ENCODE measurements at places on chromosomes 1 and 21. TPM values are rescaled to one million over a fixed set of nuclear protein-coding genes. Genes with fewer than 3 reads are reported as not detected.
A peak's percentile ranks its signal among the peaks of the same experiment; 100 is the strongest.

DNA sequence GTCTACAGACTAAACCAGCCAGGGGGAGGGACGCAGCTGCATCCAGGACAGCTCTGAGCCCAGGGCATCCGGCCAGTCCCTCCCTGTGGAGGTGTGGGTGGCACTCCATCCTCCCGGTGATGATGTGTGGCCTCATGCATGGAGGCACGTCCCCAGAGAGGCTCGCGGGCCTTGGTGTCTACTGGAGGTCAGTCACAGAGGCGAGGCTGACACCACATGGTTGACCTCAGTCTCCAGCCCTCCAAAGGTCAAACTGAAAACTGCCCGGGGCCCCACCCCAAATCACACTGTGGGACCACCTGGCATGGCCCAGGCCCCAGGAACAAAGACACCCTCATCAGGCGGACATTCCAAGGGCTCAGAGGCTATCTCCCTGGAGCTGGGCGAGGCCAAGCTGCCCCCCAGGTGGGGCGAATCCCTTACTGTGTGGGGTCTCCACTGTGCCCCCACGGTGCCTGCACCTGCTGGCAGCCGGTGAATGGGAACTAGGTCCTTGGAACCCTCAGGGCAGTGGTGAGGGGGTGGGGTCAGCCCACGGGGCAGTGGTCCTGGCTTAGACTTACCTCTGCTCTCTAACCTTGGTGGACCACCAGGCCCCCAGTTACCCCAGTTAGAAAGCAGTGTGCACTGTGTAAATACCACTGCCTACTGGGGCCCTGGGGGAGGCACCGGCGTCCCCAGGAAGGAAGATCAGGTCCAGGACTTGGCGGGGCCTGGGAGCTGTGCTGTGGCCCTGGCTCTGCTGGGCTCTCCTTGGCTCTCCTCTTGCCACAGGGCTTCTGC, 49.1 kb downstream of the TRPM2 start:
- DNase-seq = no peak

DNA sequence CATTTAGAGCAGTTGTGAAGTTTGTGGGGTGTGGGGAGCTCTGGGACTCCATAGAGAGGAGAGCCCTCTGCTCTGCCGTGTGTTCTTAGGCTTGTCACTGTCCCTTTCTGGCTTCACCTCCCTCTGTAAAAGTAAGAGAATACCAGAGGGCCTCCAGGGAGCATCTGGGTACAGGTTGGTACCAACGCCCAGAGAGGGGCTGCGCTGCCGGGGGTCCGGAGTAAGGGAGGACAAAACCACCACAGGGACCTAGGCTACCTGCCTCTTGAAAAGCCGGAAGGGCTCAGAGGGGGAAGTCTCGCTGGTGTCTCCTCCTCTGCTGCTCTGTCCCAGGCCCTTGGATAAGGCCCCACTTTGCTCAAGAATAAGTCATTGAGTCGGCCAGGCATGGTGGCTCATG, 3.1 kb upstream of the TINAGL1 start:
- no peak for DNase-seq

GRCh38 chr1:10075732-10076131, 43.0 kb downstream of the UBE4B start:
- DNase-seq = no peak

Gene PGLYRP4
- total RNA-seq = not detected

GRCh38 chr1:82597649-82598048, 796.9 kb downstream of the ADGRL2 start:
- no peak for DNase-seq

Gene ERVH48-1
- 7.6 TPM for total RNA-seq

Gene MAP3K21
- 9.5 TPM for total RNA-seq

Gene FNDC5
- 5.8 TPM for total RNA-seq

- peak; percentile 39 for DNase-seq
Measured at GRCh38 chr1:227885648-227886502, 61.9 kb downstream of the WNT9A start.

Gene ITLN2
- 1.3 TPM for total RNA-seq

DNA sequence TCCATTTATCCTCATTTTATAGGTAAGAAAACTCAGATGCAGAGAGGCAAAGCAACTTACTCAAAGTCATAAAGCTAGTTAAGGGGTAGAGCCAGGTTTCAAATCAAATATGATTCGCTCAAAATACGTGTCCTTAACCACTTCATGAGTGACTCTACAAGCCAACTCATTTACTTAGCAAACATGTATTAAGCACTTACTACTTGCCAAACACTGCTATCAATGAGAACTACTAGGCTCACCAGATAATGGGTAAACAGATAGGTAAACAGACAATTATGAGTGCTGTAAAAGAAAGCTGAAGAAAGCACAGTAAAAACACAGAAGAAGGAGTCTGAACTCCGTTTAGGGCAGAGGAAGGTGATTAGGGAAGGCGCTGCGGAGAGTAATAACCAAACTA, 65.9 kb downstream of the WDR64 start:
- DNase-seq = no peak

DNA sequence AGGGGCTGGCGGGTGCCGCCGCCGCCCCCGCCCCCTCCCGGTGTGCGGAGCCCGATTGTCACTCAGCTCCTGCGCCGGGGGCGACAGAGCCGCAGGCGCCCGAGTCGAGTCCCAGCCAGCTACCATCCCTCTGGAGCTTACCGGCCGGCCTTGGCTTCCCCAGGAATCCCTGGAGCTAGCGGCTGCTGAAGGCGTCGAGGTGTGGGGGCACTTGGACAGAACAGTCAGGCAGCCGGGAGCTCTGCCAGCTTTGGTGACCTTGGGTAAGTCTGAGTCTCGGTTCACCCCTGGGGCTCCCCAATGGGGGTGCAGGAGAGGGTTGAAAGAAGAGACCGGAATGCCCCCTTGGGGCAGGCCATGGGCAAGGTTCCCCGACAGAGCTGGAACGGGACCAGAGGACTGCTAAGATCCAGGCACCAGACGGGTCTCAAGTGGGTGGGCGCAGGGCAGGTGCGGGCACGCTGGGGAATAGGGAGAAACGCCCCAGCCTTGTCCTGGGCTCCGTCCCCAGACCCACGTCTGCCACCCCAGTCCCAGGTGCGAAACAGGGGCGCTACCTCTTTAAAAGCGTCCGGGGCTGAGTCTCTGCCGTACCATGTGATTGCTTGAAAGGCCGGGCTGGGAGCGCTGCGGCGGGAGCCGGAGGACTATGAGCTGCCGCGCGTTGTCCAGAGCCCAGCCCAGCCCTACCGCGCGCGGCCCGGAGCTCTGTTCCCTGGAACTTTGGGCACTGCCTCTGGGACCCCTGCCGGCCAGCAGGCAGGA, at the start of gene ADORA1:
Gene ADORA1, plus strand, starts transcription at position 61 of the 765 bp plus-strand sequence. CDS start 1,116 bp downstream, outside the sequence.
- peak; percentile 89 for DNase-seq

DNA sequence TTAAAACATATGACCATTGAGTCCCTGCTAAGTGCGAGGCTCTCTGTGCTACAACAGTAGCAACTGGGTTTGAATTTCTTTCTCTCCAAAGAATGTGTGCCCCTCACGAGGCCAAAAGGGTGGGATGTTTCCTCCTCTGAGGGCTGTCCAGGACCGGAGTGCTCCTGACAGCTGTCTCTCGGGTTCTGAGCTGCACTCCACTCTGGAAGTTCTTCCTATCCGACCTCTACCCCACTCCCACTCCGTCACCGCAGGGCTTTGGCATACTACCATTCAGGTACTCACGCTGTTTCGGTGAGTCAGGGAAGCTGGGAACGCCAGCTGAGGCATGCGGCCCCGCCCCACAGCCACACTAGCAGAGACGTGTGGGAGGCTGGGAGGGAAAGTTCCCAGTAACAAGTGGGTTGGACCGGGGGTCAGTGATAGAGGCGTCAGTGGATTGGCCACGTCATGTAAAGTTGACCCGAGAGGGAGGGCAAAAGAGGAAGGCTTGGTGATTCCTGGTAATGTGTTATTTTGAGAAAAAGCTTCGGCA, 705 bp upstream of the SLC50A1 start:
- peak; percentile 97 for DNase-seq

DNA sequence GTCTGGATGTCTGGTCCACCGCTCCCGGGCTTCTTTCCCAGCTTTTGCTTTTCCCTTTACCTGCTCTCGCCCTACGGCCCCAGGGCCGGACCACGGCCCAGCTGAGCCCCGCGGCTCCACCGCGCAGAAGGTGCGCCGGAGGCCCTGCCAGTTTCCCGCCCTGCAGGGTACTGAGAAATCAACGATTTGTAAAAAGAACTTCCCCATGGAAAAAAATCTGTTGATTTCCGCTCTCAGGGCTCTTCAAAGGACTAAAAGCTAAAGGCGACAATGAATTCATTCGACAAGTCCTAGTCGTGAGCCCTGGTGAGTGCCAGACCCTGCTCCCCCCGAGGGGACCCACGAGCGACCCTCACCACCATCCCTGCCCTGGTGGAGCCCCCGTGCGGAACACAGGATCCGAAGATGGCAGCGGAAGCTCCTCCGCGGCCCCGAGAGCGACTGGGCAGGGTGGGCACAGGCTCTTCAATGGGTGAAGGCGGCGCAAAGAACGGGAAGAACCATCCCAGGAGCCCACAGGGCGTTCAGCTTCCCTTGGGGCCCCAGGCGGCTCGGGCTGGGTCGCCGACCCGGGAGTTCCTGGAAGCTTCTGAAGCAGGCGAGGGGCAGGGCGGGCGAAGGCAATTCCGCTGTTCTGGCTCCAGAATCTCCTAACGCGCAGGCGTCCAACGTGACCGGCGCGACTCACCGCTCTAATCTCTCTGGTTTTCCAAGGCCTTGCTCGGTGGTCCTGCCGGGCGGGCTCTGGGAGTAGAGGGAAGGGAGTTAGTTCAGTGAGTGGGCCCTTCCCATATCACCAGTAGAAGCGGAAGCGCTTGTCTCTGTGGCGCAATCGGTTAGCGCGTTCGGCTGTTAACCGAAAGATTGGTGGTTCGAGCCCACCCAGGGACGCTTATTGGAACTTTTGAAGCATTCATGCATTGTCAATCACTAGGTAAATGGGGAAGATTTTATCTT, 6.6 kb upstream of the RNU1-2 start:
- DNase-seq = peak; percentile 85

DNA sequence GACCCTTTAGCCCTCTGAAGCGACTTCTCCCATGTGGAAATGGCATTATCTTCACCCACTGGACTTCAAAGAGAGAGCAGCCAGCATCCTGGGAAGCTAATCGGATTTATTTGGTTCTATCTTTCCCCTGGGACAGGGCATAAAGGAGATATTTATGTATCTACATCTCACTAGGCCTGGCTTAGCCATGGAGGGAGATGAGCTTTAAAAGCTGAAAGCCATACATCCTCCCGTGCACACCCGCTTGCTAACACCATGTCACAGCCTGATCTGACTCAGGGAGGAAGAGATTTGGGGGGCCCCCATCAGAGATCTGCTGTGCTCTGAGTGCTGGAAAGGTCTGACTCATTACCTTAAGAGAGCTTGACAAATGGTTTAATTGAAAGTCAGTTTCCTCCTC, 155.9 kb downstream of the PLXNA2 start:
- no peak for DNase-seq

Gene ITLN1
- 9.0 TPM for total RNA-seq

- DNase-seq = no peak
Measured at GRCh38 chr1:116769561-116769977, 15.3 kb downstream of the CD2 start.

GRCh38 chr1:163820766-163821165, 499.0 kb downstream of the NUF2 start:
- no peak for DNase-seq

GRCh38 chr1:203672346-203672745, 45.7 kb downstream of the ATP2B4 start:
- peak; percentile 79 for DNase-seq

DNA sequence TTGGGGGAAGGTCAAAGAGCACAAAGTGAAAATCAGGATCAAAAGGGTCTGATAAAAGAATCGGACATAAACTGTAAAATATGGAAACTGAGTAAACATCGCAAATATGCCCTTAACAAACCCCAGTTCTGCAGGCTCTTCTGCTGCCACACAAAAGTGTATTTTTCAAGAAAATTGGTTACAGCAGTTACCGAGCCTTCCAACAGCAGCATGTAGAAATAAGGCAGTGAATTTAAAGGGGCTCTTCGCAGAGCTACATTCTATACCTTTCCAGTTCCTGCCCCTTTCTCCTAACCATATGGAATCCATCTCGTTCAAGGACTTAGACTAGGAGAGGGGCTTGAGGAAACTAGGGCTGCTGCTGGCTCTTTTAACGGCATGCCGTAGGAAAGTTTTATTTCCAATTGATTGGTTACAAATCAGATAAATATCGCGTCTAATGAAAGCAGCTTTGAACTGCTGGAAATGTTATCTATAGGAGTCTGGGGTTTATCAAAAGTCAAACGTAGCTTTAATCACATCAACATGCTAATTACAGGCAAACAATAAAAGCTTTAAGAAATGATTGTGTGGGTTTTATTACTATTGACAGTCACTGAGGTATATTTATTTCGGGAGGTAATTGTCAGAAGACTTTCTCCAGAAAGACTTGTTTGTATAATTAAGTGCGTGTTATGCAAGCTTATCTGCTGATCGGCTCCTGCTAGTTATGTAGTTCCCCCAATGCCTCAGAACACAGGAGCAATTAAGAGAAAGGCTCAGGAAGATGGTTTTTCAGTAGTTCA, 59.1 kb downstream of the GORAB start:
- no peak for DNase-seq

GRCh38 chr1:12438349-12438924, 179.6 kb downstream of the DHRS3 start:
- no peak for DNase-seq

DNA sequence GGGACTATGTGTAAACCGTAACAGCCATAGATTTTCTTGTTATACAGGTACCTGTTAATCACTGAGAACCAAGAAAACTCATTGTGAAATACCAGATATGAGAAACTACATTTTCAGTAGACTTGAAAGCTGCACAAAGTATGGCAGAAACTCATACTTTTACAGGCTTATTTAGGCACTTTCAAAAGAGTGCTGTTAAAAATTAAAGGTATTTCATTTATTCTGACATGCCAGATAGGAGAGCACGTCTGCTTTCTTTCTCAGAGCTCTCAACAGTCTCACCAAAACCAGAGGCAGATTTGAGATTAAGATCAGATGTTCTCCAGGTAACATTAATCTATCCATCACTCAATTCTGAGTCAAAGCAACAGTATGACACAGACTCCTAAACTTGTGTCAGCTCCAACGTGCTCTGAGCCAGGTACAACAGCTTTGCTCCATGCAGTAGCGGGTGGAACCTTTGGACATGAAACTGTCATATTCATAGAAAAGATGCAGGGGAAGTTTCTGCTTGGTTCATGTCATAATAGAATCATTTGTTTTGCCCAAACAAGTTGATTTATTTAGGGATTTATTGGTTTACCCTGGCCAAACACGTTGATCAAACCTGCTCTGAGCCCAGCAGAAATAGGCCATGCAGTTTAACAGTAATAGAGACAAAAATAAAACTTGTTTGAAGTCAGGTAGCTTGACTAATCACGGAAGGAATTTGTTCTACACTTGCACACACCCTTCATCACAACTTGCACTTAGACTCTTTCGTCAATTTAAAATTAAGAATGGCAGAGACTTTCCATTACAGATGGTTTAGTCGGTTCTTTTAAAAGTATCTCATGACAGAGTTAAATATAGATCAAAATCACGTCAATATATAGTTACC, 20.8 kb upstream of the TSNAX start:
- DNase-seq = no peak

GRCh38 chr1:154081386-154082126, 73.3 kb downstream of the NUP210L start:
- DNase-seq = no peak

Gene SETD4
- 20.5 TPM for total RNA-seq

All from hepatocyte (in vitro differentiated cells).